Endothelial cell (in vitro differentiated cells): ENCODE measurements at places on chromosomes 7 and 10.

GRCh38 chr7:149191851-149192250, 3.5 kb upstream of the ZNF282 start:
- no peak for DNase-seq

DNA sequence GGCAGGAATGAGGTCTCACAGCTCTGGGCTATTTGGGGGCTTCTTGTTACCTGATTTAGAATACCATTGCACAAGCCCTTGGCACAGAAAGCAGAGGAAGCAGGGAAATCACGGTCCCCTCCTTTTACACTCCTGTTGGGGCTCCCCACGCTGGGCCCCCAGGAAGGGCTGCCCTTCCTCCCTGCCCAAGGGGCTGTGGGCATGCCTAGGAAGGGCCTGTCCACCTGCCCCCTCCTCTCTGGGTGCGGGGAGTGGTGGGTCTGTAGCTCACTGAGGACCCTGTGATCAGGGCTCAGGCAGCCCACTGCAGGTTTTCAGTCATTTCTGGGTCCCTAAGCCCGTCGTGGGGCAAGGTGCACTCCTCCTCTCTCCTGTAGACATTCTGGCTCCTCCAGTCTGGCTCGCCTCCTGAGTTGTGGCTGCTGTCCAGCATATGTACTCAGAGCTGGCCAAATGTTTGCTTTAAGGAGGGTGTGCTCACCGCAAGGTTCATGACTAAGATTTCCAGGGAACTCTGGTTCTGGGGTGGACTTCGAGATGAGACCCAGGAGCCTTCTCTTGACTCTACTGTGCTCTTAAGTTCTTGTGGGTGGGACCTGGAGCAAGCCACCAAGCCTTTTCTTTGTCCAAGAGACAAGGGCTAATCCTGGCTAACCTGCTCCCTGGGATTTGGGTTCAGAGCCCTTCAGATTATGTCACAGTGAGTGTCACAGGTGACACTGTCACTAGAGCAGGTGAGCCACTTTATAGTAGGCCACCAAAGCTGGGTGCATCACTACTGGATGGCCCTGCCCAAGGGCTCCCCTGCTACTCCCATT, 56.0 kb downstream of the TACR2 start:
- DNase-seq = no peak

DNA sequence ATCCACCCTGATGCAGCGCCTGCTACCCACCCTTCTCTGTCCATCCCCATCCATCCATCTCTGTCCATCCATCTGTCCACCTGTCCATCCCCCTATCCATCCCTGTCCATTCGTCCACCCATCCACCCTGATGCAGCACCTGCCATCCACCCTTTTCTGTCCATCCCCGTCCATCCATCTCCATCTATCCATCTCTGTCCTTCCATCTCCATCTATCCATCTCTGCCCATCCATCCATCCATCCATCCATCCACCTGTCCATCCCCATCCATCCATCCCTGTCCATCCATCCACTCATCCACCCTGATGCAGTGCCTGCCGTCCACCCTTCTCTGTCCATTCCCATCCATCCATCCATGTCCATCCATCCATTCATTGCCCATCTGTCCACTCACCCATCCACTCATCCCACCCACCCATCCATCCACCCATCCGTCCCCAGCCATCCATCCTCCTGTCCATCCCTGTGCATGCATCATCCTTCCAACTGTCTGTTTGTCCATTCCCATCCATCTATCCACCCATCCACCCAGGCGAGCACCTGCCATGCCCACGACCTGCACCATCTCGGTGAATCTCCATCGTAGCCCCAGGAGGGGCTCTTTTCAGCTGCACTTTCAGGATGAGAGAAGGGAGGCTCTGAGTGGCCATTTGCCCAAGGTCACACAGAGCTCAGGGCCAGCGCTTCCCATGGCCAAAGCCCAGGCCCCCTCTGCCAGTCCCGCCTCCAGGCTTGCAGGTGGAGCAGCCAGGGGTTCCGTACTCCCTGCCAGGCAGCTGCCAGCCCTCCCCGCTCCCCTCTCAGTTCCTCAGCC, 137.4 kb downstream of the LHPP start:
- DNase-seq = no peak

DNA sequence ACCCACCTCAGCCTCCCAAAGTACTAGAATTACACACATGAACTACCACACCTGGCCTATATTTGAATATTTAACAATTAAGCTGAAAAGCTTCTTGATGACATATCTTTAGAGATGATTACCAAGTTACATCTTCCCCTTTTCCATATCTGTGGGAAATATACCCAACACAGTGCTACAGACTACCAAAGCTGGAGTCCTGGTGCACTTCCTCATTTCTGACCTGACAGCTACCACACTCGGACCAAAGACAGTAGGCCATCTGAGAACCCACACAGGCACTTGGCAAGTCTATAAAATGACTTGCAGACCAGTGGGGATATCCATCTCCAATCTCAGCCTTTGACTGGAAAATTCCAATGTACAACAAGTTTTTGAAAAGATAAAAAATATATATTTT, 270.4 kb upstream of the KLF14 start:
- DNase-seq = no peak

- no peak for DNase-seq
Observed at GRCh38 chr7:7959979-7960670, 8.5 kb upstream of the GLCCI1 start.

- no peak for DNase-seq
Observed at GRCh38 chr7:156173346-156173745, 361.1 kb upstream of the SHH start.

GRCh38 chr10:59626523-59626869, 83.2 kb downstream of the SLC16A9 start:
- DNase-seq = no peak

- DNase-seq = no peak
Observed at GRCh38 chr10:128386816-128387604, 260.8 kb upstream of the MKI67 start.
